ENCODE measurements at places on chromosomes 7 and 10.

DNA sequence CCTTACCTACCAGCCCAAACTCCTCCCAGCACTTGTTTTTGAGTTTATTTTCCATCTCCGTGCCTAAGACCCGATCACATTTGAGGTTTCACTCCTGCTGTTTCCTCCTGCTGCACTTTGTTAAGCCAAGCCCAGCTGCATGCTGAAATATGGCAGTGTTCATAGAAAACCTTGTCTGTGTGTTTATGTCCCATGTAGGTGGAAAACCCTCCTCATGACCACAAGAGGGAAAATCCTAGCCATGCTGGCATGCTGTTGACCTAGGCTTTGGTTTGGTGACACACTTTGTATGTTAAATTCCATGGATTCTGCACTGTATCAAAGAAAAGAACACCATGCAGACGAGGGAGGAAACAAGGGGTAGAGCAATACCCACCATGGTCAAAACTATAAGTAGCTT, 154.4 kb downstream of the CUBN start:
- DNase-seq: no peak

- DNase-seq: no peak
Measured at GRCh38 chr7:25662841-25663800, 434.8 kb upstream of the NPVF start.

- peak; percentile 51 for DNase-seq
Measured at GRCh38 chr7:30062587-30062986, 34.4 kb downstream of the PLEKHA8 start.

DNA sequence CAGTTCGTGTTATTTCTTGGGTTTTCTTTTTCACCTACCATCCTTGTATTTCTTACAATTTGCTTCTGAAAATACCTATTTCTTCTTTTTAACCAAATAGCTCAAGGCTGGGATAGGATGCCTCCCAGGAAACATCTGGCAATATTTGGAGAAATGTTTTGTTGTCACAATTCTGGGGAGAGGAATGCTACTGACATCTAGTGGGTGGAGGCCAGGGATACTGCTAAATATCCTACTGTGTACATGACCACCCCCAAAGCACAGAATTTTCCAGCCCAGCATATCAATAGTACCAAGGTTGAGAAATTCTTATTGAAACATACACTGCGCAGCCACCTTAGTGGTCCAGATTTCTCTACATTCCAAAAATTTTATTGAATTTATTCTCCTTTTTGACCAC, 55.5 kb downstream of the CNTNAP2 start:
- peak; percentile 30 for DNase-seq

- DNase-seq: no peak
Measured at GRCh38 chr10:35339942-35340341, 3.6 kb downstream of the CCNY start.

DNA sequence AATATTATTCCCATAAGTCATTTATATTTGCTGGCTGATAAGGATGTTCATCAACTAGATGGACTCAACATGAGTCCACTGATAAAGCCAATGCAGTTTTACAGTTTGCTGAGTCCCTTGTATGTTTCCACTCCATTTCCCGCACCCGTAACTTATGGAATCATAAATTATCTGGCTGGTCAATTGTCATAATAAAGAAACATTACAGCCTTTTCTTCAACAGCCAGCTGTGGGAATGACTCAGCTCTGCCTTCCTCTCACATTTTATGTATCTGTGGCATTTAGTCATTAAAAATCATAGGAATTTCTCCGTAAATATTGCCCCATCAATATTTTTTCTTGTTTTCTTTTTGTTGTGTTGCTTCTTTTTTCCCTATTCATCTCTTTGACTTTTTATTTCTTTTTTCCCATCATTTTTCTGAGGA, 22.3 kb upstream of the TMEM26 start:
- no peak for DNase-seq

GRCh38 chr10:7471720-7472367, 61.0 kb upstream of the SFMBT2 start:
- DNase-seq: no peak

DNA sequence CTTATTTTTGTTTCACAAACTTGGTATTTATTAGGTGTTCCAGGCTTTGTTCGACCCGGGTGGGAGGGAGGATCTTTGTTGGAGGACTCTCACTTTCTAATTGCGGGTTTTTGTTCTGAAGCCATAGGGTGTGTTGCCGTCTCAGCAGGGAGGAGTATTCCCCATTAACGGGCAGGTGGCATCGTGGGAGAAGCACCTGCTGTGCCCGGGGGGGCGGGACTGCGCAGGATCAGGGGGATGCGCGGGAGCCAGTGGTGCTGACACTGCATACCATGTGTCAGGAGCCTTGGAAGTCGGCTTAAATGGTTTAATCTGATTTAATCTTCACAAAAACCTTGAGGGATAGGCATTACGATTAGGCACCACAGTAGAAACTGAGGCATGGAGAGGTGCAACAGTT, 113.0 kb downstream of the MGMT start:
- DNase-seq: no peak

DNA sequence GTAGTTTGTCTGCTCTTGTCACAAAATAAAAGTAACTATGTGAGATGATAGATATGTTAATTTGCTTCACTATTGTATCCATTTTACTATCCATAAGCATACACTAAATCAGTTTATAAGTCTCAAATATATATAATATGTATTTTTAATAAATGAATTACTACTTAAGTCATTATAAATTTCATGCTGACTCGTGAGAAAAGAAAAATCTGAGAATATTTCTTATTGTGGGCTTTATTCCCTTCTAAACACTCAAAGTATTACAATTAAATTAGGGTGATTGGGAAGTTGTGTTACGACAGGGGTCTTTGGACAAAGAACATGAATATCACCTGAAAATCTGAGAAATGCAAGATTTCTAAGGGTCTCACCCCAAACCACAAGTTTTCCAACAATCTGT, 48.7 kb upstream of the RELN start:
- DNase-seq: no peak

DNA sequence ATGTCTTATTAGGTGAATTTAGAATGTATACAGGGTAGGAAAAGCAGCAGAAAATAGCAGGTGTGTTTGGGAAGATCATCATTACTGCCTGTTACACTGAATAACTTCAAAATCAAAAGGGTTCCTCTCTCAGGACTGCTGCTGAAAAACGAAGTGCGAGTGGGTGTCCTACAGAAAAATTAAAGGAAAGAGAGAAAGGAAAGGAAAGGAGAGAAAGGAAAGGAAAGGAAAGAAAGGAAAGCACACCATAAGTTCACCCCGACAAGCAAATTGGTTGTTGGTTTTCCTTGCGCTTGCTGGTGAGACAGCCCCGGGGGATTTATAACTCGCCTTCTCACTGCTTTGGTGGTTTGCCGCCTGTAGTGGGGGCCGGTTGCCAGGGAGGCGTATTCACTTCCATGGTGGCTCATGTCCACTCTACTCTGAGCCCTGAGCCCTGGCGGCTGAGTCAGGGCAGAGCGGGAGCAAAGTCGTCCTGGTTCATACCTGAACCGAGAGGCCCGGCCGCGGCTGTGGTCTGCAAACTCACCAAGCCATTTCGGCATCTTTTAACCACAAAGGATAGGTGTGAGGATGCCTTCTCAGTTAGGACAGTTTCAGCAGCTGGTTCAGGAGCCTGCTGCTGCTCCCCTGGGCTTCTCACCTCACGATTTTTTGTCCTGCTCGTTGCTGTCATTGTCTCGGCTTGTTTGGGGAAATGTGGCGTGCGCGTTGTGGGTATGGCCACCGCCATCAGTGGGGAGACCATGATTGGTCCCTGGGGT, 26.1 kb downstream of the INPP5A start:
- peak; percentile 39 for DNase-seq

DNA sequence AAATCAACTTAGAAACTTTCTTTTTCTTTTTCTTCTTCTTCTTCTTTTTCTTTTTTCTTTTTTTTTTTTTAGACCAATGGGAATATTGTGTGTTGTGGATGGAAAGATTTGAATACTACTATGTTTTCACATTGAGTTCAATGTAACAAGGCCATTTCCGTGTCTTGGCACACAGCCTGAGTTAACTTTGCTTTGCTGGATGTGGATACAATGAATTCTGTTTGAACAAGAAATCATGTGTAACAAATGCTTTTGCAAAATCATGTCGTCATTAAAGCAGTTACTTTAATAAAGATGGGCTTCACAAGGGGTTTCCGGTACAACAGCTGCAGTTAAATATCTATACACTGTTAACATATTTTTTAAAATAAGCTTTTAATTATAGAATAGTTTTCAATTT, 13.5 kb upstream of the ENTPD1 start:
- no peak for DNase-seq

- peak; percentile 64 for DNase-seq
Measured at GRCh38 chr10:13690281-13690825, 103.6 kb downstream of the PRPF18 start.

DNA sequence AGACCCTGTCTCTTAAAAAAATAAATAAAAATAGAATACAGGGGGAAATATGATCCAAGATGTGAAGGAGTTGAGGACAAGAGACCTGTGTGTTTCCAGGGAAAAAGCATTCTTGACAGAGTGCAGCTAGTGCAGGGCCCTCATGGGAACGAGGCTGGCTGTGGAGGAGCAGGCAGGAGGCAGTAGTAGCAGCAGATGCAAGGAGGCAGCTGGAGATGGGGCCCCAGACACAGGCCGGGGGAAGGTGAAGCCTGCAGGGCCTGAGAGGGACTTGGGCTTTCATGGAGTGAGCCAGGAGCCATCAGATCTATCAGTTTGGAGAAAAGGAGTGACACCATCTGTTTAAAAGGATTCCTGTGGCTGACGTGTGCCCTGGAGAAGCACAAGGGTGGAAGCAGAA, 71.4 kb upstream of the ZNF438 start:
- DNase-seq: no peak

- peak; percentile 13 for DNase-seq
Measured at GRCh38 chr10:88291289-88292184, 291.6 kb downstream of the RNLS start.

DNA sequence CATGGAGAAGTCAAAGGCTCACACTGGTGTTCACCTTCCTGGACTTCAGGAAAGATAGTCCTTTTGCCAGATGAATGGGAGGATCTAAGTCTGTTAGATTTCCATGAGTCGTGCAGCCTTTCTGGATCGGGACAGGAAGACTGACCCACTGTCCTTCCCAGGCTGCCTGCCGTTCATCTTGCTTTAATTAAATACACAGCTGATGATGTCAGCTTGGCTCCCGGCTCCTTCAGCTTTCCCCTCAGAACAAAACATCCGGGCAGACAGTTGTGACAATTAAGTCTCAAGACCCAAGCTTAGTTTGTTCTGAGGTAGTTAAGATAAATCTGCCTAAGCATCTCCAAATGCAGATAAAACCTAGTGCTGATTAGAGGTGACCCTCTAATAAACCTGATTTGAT, 58.6 kb downstream of the AUTS2 start:
- DNase-seq: no peak

- no peak for DNase-seq
Measured at GRCh38 chr10:88411772-88412349, 171.3 kb downstream of the RNLS start.

GRCh38 chr7:27635728-27636127, 27.0 kb downstream of the HIBADH start:
- DNase-seq: no peak

GRCh38 chr7:11062110-11062509, 88.4 kb downstream of the PHF14 start:
- DNase-seq: no peak

DNA sequence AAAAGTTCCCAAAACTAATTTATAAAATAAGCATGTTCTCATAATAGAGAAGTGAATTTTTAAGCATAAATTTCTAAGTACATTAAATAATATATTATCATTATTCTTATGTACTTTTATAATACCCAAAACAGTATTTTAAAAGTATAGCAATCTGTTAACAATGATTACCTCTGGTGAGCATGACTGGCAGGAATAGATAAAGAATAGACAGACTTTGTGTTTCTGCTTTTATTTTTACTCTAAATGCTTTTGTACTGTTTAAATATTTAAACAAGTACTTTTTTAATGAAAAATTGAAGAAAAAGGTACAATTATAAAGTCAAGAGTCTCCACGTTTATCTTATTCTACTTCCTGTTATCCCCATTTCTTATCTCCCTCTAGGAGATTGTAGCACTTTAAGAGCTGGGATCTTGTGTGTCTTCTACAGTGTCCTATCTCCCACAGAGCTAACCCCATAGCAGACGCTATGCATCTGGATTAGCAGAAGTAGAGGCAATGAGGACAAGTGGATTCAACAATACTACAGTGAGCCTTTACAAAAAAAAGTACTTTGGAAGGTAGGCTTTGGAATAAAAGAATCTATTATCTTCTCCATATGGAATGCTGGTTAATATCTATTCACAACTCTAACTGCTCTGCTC, 42.9 kb downstream of the IDE start:
- DNase-seq: no peak

DNA sequence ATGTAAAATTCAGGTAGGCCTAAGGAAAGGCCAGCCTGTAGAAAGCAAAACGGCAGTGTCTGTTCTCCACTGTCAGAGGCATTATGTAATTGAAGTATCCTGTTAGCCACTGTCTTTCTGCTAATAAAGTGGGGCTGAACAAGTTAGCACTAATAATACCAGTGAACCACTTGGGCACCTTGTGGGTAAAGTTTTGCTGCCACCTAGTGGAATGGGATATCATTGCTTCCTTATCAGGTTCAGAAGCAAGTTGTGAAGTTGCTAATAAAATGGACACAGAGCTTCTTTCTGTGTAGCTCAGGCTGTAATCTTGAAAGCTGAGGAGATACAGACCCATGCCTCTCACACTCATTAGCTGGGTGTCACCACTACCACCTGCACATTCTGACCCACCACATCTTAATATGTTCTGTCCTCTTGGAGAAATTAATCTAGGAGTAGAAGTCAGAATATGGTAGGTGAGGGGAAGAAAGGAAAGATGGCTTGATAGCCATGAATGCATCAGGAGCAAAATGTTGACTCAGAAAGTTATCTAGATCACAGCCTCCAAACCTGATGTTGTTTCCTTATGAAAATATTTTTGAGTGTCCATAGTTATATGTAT, 175.1 kb downstream of the SEPTIN7 start:
- peak; percentile 86 for DNase-seq

DNA sequence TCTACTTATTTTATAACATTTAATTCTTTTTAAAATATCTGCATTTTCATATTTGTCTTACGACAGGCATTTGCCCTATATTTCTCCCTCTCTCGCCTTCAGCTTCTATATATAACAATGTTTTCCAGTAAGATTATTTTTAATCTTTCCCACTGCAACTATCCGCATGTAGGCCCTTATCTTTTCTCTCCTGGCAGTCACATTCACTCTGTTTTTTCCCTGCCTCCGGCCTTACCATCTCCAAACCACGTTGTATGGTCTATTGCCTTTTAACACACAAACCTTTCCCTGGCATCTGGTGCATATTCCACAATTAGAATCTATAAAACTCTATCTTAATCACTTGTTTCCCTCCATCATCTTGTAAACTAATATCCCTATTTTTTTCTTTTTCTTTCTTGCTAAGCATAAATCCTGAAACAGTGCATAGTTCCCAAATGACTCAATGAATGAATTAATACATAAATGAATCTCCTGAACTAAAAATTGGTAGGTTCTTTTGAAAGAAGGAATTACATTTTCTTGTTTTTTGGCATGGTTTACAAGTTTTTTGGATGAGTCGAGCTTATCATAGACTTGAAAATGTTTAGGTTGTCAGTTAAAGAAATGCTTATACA, 173.2 kb downstream of the SEMA3A start:
- DNase-seq: no peak

GRCh38 chr10:73117976-73118743, 7.9 kb downstream of the NUDT13 start:
- DNase-seq: no peak

- DNase-seq: peak; percentile 34
Measured at GRCh38 chr7:149196705-149197171, 1.4 kb downstream of the ZNF282 start.

GRCh38 chr10:120755771-120756170, 95.4 kb upstream of the WDR11 start:
- no peak for DNase-seq

- DNase-seq: no peak
Measured at GRCh38 chr10:14120812-14121211, 209.9 kb downstream of the FRMD4A start.

Data from GM23338 (cell line).